Stimulated activated naive CD8-positive, alpha-beta T cell treated with anti-CD3 and anti-CD28 coated beads, Interleukin-15, amount 100 ng/mL, for 72 hours (primary cell): ENCODE measurements at places on chromosomes 7 and 10.

DNA sequence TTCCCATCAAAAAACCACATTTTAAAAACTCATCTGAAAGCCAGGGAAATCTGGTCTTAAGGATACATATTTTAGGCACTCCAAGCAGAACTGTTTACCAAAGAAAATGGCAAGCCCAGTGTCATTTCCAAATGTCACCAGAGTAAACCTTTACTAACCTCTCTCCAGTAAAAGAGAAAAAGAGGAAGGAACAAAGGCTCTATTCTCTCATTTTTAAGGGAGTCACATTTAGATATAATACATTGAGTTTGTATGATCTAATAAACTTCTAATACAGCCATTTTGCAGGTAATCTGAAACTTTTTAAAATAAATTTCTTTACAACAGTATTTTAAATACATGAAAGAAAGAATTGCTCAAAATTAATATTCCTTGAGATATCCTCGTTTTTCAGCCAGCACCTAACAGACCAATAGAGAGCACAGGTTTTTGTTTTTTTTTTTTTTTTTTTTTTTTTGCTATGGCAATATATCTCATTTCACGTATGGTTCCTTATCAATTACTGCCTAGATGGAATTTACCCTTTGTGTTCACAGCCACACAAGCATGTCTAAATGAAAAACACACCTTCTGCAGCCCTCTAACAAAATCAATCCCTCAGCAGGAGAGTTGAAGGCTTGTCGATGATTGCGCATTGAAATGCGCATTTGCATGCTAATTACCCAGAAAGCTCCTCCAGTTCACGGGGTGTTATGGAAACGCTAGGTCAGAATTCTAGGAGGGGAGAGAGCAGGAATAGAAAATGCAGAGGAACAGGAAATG lies 39.8 kb upstream of the MSRB2 start:
- no peak for DNase-seq

- DNase-seq = no peak
Measured at GRCh38 chr7:35596061-35596460, 98.9 kb downstream of the HERPUD2 start.

DNA sequence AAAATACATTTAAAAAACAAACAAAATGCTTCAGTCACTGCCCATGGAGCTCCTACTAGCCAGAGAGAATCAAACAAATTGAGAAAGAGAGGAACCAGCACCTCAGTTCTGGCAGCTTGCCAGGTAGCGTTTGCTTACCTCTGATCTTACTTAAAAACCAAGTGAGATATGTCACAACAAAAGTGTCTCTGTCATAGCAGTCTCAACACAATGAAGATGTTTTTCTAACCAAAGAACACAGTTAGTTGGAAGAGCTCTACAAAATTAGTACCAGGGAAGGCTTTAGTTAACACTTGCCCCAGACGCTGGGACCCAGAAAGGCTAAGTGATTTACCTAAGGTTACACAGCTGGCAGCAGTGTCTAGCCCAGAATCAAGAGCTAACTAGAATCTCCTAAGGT lies 3.4 kb downstream of the DOCK4 start:
- no peak for DNase-seq

GRCh38 chr10:126872768-126873167 lies 32.5 kb upstream of the DOCK1 start:
- DNase-seq = no peak

- DNase-seq = no peak
Measured at GRCh38 chr10:49260644-49261296, 38.2 kb upstream of the C10orf71 start.

DNA sequence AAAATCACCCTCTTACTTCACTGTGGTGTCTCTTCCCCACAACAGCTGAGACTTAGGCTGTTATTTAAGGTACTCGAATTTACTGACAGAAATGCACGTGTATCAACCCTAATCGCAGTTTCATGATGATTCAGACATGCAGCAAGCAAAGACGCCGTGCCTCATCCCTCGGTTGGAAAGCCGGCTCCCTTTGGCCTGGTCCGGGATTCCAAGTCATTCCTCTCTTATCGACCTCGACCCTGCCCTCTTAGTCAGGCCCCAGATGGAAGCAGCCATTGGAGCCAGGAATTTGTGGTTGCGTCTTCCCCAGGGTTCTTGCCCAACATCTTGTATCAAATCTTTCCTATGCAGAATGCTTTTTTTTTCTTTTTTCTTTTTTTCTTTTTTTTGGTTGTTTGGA lies 229.5 kb downstream of the GATA3 start:
- DNase-seq = no peak

DNA sequence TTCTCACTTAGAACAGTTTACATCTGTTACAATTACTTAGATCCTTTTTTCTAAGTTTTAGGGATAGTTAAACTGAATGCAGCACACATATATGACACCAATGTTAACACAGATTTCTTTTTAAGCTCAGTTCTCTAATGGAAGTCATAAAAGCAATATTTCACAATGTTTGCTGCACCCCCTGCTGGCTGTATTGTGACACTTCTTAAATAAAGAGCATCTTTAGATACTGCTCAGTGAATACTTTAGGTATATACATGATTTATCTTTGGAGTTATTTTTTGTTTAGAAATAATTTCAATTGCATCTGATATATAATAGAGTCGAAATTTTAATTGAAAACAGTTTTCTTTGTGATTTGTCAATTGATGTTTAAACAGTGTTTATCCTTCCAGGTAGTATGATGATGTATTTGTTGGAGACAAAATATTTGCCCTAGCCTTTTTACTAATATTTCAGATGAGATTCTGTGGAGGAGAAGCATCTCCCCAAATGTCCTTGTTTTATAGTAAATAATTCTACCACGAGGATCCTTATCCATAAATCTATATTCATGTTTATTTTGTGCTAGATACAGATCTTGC lies 174.4 kb downstream of the ST7 start:
- peak; percentile 22 for DNase-seq

DNA sequence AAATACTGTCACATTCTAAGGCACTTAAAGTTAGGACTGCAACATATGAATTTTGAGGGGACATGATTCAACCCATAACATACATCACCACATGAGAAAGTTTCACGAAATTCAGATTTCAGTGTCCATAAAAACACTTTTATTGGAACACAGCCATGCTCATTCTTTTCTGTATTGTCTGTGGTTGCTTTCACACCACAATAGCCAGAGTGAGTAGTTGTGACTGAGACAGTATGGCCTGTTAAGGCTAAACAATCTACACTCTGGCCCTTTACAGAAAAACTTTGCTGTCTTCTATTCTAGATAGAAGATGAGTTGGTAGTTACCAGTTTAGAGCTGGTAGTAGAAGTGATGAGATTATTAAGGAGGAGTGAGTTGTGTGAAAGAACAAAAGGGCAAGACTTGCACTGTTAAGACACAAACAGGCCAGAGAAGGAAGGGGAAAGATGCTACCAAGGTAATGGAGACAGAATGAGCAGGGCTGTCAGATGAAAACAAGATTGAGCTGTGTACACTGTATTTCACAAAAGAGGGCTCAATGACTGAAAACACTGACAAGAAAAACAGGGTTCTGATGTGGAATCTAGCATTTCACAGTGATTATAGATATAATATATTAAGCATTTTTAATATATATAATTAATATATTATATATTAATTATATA lies 108.6 kb downstream of the PPP1R3A start:
- no peak for DNase-seq

GRCh38 chr7:18505870-18506460 lies 10.4 kb downstream of the HDAC9 start:
- no peak for DNase-seq

DNA sequence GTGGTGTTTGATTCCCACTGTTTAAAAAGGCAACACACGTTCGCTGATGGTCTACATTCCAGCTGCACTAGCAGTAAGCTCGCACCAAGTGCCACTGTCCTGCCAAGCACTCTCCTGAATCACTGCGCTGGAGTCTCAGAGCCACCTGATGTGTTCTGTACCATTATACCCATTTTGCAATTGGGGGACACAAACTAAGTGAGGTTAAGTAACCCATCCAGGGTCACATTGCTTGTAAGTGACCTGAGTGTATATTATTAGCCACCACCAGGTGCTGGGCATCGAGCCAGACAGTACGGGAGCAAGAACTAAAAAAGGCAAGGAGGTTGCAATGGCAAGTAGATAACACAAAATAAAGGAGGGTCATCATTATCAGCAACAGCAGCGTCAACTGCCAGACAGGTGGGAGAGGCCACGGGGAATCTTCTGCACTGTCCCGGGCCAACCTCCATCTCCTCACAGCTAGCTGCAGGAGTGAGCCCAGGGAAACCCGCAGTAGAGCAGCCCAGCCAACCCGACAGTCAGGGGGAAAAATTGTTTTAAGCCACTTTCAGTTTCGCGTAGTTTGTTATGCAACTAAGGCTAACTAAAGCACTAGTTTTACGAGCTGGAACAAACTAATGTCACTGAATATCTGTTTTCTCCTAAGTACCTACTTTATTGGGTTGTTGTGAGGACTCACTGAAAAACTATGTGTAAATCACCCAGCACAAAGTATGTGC lies 712 bp upstream of the CPVL start:
- DNase-seq = no peak

DNA sequence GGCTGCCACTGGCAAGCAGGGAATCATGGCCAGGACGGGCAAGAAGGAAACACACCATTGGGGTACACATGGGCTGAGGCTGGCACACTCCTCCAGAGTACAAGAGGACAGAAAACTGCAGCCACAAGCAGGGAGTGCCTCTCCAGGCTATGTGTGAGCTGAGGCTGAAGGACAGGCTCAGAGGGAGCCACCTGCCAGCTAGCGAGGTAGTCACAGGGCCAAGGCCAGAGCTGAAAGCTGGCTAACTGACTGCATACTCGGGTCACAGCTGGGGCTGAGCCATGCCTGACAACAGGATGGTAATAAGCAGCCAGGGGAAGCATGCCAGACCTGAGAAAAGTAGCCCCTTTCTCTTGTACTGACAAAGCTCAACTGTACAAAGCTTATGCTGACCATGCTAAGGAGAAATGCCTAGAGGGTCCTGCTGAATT lies 52.0 kb downstream of the KIF5B start:
- no peak for DNase-seq

- DNase-seq = no peak
Measured at GRCh38 chr7:106071999-106072714, 40.0 kb downstream of the SYPL1 start.

GRCh38 chr7:18558910-18559309 lies 63.4 kb downstream of the HDAC9 start:
- DNase-seq = no peak

DNA sequence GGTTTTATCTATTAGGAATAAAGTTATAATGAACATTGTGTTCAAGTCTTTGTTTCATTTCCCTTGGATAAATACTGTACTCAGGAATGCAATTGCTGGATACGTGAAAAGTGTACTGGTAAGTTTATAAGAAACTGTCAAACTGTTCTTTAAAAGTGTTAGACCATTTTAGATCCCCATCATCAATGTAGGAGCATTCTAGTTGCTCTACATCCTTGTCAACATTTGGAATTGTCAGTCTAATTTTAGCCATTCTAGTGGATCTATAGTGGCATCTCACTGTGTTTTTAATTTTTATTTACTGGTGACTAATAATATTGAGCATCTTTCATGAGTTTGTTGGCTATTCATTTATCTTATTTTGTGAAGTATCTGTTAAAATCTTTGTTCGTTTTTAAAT lies 354.0 kb upstream of the NRP1 start:
- DNase-seq = no peak

DNA sequence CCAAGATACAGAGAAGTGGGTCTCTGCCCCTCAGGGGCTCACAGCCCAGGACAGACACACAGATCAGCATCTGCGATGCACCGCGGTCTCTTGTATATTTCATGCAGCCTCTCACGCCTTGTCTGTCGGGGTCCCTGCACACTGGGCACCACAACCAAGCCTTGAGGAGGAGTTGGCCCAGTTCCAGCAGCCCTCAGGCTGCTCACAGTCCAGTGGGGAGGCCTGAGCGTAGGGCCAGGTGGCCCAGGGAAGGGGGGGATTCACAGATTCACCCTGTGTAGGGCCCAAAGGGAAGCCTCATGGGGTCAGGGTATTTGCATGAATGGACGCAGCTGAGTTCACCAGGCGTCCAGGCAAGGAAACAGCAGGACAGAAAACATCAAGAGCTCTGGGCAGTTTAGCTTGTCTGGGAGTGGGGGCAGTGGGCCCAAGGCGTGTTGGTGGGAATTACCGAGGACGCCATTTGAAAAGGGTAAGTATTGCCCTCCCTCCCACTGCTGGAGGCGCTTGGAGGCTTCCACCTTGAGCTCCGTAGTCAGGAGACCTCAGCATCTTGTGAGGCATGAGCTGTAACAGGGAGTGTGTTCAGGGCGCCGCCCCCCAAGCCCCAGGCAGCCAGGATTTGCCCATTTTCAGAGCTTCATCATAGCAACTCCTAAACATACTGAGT lies 129.1 kb upstream of the CHST15 start:
- DNase-seq = no peak

DNA sequence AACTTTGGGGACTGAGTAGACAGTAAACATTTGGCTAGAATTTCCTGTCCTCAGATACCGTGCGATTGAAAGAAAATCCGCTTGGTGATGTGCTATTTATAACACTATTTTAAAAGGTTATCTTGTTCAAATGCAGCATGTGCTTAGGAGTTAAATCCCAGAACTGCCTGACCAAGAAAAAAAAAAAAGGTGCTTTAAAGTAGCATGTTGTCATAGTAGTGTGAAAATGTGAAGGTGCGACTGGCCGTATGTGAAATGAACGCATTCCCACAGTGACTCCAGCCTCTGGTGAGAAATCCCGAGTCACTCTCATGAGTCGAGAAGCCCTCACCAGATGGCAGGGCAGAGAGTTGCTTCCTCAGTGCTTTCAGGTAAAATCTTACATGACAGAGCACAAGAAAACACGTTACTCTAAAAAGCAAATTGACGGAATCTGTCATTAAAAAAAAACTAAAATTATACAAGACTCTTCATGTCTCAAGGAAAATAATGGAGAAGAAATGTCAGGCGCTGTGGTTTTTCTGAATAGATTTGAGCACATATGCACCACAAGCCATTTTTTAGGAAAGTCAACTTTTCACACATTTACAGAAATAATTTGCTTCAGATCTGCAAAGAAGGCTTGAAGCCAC lies 18.4 kb upstream of the KLF6 start:
- no peak for DNase-seq

DNA sequence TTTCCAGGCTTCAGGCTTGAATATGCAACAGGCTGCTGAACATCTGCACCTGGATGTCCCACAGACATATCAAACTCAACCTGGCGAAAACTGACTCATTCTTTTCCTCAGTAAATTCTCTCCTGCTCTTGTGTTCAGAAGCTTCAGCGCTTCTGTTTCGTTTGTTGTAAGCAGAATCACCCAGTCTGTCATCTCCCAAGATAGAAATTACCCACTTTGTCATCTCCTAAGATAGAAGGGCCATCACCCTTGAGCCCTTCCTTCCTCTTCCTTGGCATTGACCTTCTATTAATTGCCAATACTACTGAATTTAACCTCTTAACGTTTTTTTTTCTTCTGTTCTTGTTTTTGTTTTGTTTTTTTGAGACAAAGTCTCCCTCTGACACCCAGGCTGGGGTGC lies 59.7 kb downstream of the CPED1 start:
- DNase-seq = no peak

GRCh38 chr10:90842725-90843124 lies 15.1 kb downstream of the HTR7 start:
- DNase-seq = no peak

DNA sequence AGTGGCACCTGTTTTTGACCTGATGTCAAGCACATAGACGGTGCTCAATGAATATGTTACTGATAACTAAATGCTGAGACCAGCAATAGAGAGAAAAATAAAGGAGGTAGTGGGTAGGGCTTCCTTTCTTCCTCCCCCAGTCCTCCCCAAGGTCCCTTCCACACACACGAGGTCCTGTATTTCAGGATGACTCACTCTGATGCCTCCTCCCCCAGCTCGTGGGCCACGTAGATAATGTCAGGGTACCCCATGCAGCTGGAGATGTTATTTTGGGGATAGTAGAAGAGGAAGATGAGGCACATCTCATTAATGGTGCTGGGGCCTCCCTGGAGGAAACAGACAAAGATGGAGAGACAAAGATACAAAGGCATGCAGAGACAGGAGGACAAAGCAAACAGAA lies 17.3 kb downstream of the PRSS58 start:
- no peak for DNase-seq
